ENCODE measurements at places on chromosomes 16 and 17.

DNA sequence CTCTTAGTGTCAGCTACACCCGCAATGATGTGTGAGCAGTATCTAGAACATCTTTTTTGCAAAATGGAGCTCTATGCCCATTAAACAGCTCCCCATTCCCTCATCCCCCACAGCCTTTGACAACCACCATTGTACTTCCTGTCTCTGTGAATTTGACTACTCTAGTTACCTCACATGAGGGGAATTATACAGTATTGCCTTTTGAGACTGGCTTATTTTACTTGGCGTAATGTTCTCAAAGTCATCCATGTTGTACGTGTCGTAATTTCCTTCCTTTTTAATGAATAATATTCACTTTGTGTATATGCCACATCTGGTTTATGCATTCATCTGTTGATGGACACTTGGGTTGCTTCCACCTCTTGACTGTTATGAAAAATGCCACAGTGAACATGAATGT, 23.2 kb upstream of the CCL22 start:
- no peak for DNase-seq

- DNase-seq: no peak
Measured at GRCh38 chr16:79013930-79014660, 586.4 kb downstream of the MAF start.

DNA sequence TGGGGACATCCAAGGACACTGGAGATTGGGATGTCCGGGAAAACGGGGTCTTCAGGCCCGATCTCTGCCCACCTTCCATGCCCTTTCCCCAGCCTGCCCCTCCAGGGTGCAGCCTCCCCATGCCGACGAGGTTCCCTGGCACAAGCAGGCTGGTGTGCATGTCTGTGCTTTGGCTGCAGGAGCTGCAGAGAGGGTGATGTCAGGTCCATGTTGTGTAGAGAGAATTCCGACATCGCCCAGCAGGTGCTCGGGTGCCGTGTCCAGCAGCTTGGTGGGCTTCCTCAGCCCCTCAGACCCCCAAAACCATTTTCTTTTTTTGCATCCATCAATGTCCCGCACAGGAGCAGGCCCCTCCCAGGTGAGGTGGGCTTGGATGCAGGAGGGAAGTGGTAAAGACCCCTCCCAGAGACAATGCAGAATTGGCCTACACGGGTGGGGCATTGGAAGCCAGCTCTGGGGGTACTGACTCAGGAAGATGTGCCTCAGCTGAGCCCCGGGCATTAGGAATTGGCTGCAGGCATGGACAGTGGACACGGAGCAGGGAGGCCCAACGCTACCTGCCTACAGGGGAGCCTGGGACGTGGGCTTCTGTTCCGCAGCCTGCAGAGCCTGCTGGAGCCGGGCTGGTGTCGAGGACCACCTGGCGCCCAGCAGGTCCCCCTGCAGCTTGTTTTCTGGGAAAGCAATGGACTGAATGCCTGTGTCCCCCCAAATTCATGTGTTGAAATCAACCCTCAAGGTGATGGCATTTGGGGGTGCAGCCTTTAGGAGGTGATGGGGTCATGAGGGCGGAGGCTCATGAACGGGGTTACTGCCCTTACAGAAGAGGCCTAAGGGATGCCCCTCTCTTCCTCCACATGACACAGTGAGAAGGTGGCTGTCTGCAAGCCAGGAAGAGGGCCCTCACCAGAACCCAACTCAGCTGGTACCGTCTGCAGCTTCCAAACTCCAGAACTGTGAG, 97.5 kb downstream of the METRNL start:
- no peak for DNase-seq

GRCh38 chr17:70863436-70864248, 694.3 kb downstream of the KCNJ2 start:
- DNase-seq: no peak

DNA sequence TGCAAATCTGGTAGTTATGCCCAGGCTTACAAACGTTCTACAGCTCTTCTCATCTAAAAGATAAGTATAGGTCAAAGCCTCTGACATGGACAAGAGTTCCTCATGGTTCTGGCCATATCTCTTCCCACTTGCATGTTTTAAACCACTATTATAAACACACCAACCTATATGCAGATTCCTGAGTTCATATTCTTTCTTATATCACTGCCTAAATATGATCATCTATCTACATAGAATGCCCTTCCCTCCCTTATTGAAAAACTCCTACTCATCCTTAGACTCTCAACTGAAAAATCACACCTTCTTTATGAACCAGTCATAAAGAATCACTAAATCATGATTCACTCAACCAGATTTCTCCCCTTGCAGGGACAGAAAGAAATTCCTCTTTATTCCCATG, 128.2 kb downstream of the CEP112 start:
- DNase-seq: no peak
